Muscle of arm (tissue), 14 donors: ENCODE measurements at places on chromosomes 16 and 17.

DNA sequence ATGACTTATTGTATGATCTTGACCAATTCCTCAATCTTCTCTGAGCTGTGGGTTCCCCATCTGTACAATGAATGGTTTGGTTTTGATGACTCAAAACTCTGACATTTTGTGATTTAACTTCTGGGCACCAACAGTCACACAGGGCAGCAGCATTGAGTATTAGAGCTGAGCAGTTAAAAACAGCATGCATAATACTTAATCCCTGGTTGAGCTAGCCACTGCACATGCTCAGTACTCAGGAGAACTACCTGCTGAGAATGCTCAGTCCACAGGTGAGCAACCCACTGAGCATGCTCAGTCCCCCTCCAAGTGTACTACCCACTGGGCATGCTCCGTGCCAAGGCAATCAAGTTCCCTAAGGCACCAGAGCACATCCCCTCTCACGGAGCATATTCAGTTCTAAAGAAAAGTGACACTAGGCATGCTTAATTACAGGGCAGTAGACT lies 68.7 kb downstream of the AIPL1 start:
- no peak for DNase-seq

DNA sequence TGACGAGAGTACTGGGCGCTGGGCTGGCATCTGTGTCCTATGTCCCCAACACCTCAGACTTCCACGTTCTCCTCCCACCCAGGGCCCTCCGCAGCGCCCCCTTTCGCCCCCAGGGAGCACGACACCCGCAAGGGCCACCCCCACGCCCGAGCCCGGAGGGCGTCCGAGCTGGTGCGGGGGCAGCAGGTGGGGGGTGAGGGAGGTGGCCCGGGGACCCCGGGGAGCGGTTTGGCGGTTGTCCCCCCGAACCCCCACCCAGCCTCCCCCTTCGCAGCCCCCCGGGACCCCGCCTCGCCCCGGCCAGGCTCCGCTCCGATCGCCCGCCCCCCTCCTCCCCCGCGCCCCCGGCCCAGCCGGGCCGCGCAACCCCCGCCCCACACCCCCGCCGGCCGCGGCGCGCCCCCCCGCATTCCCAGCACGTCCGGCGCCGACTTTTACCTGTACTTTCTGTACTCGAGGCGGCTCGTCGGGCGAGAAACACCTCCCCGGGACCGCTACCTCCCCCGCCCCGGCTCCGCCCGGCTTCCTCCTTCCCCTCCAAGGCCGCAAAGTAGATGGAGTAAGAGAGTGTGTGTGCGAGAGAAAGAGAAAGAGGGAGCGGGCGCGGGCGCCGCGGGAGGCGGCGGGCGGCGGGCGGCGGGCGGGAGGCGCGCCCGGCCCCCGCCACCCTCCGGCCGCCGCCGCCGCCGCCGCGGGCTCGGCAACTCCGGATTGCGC lies 901 bp downstream of the CDYL2 start:
- no peak for DNase-seq

GRCh38 chr16:67282447-67282805 lies 3.1 kb downstream of the PLEKHG4 start:
- no peak for DNase-seq

DNA sequence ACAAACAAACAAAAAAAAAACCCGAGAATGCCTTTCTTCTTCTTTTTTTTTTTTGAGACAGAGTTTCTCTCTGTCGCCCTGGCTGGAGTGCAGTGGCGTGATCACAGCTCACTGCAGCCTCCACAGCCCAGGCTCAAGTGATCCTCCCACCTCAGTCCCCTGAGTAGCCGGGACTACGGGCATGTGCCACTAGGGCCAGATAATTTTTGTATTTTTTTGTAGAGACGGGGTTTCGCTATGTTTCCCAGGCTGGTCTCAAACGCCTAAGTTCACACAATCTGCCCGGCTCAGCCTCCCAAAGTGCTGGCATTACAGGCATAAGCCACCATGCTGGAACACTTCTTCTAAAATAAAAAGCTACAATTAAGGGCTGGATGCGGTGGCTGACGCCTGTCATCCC lies 17.0 kb upstream of the WDR45B start:
- DNase-seq: no peak

- DNase-seq: peak; percentile 15
Measured at GRCh38 chr16:50469744-50470321, 78.4 kb upstream of the NKD1 start.

- DNase-seq: no peak
Measured at GRCh38 chr16:28543072-28543471, 4.3 kb upstream of the NUPR1 start.

DNA sequence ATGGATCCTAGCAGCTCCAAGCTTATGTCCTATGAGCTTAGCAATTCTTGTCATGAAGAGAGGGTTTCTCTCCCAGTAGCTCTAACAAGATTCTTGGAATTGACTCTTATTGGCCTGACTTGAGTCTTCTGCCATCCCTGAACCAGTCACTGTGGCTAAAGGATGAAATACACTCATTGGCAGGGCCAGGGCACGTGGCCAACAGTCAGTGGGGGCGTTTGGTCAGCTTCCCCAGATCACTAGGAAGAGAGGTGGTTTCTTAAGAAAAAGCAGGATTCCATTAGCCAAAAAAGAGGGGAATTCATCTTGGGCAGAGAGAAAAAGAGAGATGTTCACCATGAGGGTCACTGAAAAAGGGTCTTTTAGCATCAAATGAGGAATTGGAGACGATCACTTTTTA lies 363.2 kb downstream of the SNX29 start:
- no peak for DNase-seq

GRCh38 chr17:42463976-42464400 lies 5.3 kb downstream of the ATP6V0A1 start:
- no peak for DNase-seq

GRCh38 chr16:3242709-3243108 lies 7.8 kb upstream of the ZNF200 start:
- no peak for DNase-seq

GRCh38 chr16:24896439-24896838 lies 50.7 kb downstream of the SLC5A11 start:
- DNase-seq: no peak

- no peak for DNase-seq
Measured at GRCh38 chr16:25033852-25034251, 18.7 kb upstream of the ARHGAP17 start.

GRCh38 chr17:73641826-73642600 lies 2.2 kb downstream of the SDK2 start:
- no peak for DNase-seq

GRCh38 chr16:71788578-71788977 lies 20.1 kb downstream of the AP1G1 start:
- no peak for DNase-seq

DNA sequence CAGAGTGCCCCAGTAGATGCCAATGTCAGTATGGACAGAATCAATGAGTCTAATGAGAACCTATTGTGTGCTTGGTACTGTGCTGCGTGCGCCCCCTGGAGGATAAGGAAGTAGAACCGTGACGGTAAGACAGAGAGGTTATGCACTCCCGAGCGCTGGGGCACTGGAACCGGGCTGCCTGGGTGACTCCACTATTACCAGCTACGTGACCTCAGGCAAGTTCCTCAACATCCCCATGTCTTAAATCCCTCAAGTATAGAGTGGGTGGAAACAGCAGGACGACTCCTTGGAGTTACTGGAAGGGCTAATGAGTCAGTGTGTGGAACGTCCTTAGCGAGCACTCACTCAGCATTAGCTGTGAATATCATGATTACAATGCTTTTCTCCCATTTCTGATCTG lies 16.2 kb downstream of the CHST4 start:
- DNase-seq: no peak

DNA sequence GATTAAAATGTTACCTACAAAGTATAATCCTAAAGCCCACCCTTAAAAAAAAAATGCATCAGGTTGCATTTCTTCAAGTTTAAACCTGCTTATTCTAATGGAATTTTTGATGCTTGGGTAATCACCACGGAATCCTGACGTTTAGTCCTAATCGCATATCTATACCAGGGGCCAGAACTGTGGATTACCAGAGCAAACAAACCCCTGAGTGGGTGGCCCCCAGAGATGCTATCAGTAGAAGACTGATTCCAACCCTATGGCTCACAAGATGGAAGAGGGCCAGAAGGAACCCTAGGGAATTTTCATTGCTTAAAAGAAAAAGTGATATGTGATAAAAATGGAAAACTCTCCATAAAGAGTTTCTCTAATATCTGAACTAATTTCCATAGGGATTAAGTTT lies 152.2 kb upstream of the NOG start:
- DNase-seq: peak; percentile 12

- no peak for DNase-seq
Measured at GRCh38 chr17:32672711-32673110, 185.9 kb downstream of the CDK5R1 start.

GRCh38 chr16:89633064-89633631 lies 19.7 kb downstream of the DPEP1 start:
- DNase-seq: no peak

DNA sequence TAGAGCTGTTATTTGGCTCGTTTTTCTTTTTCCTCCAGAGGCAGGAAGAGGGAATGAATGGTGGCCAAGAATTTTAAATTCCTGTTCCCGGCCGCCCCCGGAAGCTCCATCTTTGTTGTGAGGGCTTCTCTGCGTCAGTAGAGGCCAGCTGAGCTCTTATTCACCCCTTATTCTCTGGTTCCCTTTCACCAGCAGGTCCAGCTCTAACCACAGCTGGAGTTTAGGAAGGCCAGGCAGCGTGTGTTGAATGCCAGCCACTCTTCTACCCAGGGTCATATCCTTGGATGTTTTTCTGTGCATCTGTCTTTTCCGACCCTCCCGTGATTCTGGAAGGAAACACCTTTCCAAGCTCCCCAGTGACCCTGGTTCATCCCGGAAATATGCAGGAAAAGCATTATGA lies 570.5 kb downstream of the WWOX start:
- peak; percentile 62 for DNase-seq

DNA sequence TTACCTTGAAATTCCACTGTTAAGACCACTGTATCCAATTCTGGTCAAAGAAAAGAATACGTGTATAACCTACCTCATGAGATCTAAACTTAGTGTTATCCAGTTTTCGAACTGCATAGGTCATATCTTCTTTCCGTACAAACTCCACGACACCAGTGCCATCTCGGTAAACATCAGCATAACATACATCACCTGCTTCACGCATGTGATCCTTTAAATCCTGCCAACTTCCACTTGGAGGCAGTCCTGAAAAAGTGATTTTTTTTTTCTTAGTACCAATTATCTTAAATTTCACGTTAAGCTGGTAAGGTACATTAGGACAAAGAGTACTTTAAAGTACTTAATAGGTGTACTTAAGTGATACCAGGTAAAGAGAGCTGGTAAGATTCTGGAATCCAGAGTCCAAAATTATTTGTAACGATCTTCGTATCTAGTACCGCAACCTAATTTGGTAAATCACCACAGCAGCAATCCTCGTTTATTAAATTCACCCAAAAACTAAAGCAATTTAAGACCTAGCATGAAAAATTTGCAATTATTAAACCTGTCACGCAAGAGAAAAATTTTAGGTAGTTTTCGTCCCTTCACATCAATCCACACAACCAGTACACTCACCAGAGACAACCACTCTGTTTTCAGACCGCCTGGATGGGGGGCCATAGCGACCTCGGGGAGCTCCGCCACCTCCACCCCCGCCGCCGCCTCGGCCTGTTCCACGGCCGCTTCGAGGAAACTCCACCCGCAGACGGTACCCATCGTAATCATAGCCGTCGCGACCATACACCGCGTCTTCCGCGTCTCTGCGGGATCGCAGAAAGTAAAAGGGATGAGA lies 1.1 kb downstream of the SRSF1 start:
- DNase-seq: no peak

- DNase-seq: no peak
Measured at GRCh38 chr16:85757341-85757822, 6.5 kb upstream of the C16orf74 start.
